ENCODE measurements at places on chromosomes 12 and 14.

GRCh38 chr12:108424026-108424425, 84.9 kb upstream of the CMKLR1 start:
- DNase-seq: no peak

DNA sequence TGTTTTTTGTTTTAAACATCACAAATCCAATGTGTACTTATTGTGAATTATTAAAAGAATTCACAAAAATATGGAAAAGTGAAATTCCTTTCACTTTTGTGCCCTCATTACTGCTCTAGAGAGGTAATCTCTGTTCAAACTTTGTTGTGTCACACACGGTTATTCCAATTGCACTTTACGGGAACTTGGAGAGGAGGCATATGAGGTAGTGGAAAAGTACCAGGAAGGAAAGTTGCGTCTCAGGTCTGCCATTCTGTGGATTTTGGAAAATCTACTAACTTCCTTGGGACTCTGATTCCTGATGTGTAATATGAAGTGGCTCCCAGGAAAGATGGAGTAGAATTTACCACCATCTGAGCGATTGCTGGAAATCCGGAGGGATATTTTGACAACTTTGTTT, 90.9 kb upstream of the DCN start:
- no peak for DNase-seq

- no peak for DNase-seq
Measured at GRCh38 chr12:67519484-67520433, 128.8 kb upstream of the DYRK2 start.

DNA sequence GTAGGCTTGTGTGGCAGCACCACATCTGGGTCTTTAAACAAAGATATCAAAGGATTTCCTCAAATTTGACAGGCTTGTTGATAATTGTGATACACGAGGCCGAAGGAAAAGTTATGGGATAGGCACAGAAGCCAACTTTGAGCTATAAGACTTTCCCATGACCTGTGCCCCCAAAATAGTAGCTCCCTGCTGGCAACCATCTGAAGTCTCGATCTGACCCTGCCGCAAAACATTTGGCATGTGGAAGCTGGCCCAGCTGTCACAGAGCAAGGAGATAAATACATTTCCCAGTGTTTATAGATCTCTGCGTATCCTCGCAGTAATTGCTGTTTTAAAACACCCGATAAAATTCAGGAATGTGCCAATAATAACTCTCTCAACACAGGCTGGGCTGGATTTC, 26.4 kb upstream of the RGS6 start:
- DNase-seq: no peak

DNA sequence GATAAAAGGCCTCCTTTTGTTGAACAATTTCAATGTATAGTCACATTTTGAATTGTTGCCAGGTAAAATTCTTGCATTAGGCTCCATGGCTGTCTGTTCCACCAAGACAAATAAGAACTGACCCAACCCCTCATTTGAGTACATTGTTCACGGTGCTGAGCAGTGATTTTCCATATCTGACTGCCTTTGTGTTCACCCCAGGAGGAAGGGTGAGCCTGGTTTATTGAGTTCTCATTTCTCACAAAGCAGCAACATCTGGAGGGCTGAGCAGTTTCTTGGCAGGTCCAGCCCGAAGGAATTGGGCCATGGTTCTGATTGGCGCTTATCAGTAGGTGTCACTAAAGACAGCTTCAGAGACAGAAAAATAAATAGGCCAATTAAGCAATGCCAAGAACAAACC, 149.1 kb downstream of the BMP4 start:
- DNase-seq: no peak

DNA sequence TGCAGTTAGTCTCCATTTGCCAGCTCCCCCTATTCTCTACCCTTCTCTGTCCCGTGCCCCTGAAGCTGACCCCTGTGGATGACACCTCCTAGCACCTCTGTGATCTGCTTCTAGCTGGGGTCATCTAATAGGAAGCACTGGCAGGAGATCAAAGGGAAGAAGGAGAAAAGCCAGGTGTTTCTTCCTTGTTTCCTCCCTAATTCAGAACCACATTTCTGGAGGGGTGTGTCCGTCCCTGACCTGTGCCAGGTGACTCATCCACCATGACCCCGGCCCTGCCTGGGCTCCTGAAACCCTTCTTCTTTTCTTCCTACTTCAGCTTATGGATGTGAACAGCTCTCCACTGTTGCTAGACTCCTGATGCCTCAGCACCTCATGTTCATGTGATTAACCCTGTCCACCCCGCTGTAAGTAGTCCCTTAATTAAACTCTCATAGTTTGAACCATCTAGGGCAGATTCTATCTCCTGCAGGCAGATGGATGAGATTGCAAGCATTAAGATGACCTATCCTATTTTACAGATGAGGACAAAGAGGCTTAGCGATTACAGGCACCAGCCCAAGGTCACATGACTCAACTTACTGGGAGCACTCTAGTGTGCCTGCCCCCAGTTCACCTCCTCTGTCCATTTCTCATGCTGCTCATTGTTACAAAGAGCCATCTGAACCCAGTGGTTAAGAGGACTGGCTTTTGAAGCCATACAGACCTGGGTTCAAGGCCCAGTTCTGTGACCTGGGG, 770.5 kb downstream of the MED13L start:
- no peak for DNase-seq

DNA sequence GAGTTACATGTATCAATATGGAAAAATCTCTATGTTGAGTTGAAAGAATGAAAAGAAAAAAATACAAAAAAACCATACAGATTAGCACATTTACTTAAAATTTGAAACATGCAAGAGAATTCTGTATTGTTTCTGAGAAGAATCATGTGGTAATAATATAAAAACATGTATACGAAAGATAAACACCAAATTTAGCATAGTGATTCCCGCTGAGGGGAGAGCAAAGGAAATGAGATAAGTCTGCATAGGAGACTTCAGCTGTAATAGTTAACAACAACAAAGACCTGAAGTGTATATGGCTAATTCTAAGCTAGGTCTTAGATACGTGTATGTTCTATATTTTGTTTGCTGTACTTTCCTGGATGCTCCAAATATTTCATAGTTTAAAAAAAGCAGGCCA, 46.5 kb downstream of the FNTB start:
- DNase-seq: no peak

DNA sequence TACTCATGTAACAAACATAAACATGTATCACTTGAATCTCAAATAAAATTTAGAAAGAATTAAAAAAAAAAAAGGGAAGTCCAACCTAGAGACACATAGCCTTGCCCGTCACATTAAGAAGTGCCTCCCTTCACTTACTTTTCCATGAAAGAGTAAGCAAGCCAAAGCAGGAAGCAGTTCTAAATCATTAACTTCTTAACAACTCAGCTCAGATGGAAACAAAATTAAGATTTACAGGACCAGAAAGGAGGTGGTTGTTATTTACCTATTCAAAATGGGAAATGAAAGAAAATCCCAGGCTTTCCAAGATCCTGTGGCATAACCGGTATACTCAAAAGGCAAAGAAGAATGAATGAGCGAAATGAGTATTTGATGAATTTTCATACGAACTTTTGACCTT, 258.6 kb upstream of the DCN start:
- DNase-seq: no peak

- no peak for DNase-seq
Measured at GRCh38 chr14:67951529-67952135, 132.1 kb downstream of the RAD51B start.

DNA sequence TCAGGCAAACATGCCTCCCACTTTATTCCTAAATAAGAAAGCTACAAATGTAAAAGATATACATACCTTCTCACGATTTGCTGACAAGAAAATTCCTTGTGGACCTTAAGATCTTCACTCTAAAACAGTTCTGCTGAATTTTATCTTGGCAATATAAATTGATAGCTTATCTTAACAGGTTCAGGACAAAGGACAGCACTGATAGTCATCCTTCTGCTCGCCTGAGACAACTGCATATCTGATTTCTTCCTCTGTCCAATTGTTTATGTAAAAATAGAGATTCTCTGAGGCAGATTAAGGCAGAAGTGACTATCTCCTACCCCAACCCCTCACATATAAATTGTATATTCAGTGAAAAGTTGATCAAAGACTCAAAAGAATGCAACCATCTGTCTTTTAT, 44.9 kb downstream of the CAPZA3 start:
- DNase-seq: no peak

- no peak for DNase-seq
Measured at GRCh38 chr12:89051065-89051677, 301.1 kb downstream of the DUSP6 start.

DNA sequence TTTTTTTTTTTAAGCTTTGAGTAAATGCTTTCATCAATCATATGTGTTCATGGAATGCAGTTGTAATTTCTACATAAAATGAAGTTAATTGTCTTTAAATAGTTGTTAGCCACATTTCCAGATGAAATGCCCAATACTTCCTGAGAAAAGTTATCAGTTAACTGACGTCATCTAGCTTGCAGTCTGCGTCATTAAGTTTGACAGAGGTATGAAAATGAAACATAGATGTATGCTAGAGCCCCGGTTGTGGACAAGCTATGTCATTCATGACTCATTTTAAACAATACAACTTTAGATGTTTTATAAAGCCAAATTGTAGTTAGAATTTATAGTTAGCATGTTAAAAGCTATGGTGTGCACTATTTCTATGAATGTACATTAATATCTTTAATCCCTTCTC, 90.7 kb downstream of the PLEKHA5 start:
- no peak for DNase-seq

- DNase-seq: no peak
Measured at GRCh38 chr12:102682366-102683289, 202.3 kb upstream of the IGF1 start.

DNA sequence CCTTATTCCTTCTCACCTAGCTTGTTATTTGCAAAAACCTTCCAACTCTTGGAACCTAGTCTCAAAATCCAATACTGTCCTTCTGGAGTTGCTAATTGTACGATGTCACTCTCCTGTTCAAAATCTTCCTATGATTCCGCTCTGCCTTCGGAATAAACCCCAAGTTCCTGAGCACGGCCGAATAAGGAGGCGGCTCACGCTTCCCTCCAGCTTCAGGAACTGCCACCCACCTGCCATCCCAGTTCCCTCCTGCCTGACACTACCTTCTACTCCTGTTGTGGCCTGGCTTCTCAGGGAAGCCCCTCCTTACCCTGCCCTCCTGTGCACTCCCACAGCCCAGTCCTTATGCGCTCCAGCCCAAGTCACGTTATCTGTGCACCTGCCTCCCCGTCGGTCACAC, 73.2 kb downstream of the SETD3 start:
- DNase-seq: no peak

DNA sequence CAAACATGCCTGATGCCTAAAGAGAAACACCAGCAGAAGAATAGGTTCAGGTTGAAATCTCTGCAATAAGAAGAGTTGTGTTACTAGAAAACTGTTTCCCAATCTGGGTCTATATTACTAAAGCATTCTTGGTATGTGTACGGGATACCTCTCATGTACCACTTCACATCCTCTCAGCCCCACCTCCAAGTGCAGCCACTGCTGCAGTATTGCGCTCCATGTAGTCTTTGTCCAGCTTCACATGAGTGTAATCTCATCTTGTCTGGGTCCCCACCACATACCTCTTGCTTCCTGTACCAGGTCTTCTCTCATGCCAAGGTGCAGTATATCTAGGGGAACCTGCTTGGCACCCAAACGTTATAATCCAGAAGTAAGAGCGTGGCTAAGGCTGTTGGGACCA, 187.5 kb upstream of the EEA1 start:
- DNase-seq: no peak

DNA sequence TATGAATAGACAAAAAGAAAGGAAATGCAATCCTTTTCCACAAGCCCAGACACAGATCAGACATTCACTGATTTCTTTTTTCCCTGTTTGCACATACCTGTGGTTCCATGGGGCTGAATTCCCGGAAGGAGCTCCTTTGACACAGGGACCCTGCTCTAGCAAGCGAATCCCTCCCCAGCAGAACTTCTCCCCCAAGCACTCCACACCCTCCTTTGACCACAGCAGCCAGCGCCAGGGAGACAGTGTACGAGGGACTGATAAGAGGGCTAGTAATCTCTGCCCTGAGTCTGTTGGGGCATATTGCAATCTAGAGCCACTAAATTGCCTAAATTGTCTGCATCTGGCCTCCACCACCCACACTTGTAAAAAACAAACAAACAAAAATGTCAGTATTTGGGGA, 83.4 kb upstream of the NTF3 start:
- no peak for DNase-seq

- no peak for DNase-seq
Measured at GRCh38 chr12:109639151-109639872, 65.7 kb downstream of the MVK start.

- no peak for DNase-seq
Measured at GRCh38 chr12:92398565-92399309, 253.1 kb upstream of the BTG1 start.

GRCh38 chr12:63888908-63889635, 44.6 kb downstream of the SRGAP1 start:
- no peak for DNase-seq

DNA sequence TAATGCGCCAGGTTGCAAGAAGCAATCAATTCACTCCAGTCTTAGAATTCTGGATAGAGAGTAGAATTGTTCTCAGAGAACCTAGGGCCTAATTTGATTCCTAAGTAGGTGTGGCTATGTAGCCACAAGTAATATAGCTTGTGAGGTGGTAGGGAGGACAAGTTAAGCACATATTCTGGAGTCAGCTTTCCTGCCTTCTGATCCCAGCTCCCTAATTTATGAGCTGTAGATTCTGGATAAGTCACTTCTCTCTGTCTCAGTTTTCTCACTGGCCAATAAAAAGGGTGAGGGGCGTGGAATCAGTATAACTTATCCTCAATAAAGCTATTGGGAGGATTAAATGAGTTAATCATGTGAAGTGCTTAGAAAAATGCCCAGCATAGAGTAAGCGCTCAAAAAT, 3.0 kb upstream of the SNW1 start:
- no peak for DNase-seq

DNA sequence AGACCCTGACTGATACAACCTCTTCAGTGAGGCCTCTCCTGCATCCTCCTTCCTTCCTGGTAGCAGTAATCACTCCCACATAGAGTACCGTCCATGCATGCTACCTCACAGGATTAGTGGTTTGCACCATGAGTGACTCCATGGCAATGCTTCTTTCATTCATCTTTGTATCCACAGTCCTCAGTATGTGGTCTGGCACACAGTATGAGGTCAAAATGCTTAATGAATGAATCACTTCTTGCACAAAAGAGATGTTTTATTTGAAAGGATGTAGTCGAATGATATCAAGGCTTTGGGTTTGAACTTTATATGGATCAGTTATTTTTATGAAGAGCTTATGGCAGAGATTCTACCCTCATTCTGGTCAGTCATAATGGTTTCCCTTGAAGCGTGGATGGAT, 42.2 kb downstream of the KCNA5 start:
- DNase-seq: no peak

- DNase-seq: no peak
Measured at GRCh38 chr12:23898121-23898520, 51.3 kb downstream of the SOX5 start.

- DNase-seq: no peak
Measured at GRCh38 chr12:30753233-30753632, 1.5 kb downstream of the CAPRIN2 start.

DNA sequence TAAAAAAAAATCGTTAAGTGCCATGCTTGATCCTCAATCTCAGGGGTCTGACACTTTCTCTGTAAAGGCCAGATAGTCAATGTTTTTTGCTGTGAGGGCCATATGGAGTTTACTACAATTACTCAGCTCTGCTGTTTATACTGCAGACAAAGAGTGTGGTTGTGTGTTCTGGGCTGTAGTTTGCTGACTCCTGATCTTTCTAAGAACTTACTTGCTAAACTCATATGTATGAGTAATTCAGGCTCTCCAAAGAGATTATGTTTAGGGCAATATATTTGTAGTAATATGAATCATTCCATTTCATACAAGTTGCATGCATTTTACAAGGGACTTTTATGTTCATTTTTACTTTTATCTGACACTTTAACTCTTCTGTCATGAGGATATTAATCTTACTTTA, 188.2 kb downstream of the TMTC2 start:
- DNase-seq: no peak

All from osteocyte (in vitro differentiated cells).